Head of caudate nucleus (tissue), 42 donors: ENCODE measurements at places on chromosomes 1 and 21.

DNA sequence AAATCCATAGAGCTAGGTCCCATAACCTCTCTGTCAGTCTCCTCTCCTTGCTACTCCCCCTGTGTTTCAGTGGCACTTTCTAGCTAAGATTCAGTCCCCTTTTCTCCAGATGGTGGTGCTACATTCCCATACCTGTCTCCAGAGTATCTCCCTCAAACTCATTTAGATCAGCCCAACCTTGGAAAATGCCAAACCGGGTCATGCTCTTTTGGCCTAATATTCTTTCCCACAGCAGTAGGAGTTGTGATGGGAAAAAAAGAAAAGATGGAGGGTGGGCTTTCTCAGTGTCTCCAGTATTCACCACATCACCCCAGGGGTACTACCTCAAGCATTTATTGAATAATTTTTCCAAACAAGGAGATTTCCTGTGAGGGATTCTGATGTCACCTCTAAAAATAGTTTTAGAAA lies 3.2 kb upstream of the RXFP4 start:
- no peak for DNase-seq

DNA sequence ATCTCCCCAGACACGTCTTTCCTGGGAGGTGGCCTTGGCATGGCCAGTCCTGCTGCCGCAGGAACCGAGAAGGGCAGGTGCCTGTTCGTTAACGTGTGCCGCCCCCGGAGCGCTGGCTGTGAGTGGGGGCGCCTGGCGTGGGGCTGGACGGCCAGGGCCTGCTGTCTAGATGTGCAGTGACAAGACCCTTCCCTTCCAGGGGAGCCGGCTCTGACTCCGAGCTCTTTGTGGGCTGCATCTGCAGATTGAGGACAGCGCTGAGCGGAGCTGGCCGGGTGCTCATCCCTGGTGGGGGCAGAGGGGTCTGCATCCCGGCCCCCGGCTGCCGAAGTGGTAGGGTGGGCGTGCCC lies 13.0 kb downstream of the COL18A1 start:
- no peak for DNase-seq

DNA sequence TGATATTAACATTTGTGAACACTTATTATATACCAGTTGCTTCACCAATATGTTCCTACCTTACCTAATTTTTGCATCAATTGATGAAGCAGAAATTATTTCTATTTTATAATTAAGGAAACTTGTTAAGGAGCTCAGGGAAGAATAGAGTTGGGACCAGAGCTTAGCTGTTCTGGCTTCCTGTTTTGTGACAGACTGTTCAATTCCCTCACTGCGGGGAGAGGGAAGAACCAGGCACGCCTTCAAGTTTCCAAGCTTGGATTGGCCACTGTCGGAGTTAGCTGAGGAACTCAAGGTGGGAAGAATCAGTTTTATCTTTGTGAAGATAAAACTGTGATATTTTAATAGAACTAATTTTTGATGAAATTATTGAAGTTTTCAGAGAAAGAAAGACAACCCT lies 142.3 kb upstream of the LMO4 start:
- DNase-seq, result peak; percentile 45

DNA sequence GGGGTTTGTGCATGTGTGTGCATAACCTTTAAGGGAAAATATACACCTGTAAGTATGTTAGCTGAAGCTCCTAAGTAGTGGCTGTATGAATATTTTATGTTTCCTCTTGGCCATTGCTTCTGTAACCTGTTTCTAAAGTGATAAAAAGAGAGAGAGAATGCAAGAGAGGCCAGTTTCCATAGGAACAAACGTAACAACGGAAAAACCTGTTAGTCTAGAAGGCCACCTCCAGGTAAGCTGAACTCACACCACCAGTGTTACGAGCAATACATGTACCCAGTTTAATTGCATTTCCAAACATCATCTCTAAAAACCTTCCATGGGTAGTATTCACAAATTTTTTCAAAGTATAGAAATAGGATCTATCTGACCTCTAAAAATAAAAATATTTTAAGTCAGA lies 63.1 kb downstream of the PLPPR4 start:
- DNase-seq, result no peak

DNA sequence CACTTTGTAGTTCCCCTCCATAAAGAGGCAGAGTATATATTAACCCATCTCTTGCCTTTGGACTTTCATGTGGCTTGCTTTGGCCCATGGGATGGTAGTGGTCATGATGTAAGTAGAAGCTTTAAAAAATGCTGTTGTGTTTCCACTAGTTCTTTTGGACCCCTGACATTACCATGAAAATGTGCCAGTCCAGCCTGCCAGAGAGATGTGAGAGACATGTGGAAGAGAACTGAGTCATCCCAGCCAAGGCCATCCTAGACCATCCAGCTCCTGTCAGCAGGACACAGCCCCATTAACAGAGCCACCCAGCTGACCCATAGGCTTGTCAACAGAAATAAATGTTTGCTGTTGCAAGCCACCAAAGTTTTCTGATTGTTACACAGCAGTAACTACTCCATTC lies 3.9 kb upstream of the CD101 start:
- DNase-seq, result no peak

DNA sequence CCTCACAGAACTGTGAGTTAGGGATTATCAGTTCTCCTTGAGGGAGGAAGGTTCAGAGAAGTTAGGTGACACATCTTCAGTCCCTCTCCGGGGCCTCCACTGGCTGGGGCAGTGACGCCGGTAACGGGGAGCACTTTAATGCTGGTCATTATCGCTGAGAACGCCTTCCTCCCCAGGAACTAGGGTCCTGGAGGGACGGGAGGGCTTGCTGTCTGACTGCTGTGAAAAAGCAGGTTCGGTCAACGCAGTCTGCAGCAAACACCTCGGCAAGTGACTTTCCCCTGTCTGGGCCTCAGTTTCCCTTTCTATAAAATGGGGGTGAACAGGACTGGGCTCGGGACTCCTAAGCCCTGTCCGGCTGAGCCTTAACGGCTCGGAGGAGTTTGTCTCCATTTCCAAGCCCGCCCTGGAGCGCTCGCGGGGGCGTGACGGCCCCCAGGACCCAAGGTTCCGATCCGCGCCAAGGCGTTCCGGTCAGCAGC lies 341 bp upstream of the TMEM61 start:
- no peak for DNase-seq

GRCh38 chr1:19926296-19927129 lies 3.1 kb upstream of the PLA2G2E start:
- DNase-seq, result no peak

DNA sequence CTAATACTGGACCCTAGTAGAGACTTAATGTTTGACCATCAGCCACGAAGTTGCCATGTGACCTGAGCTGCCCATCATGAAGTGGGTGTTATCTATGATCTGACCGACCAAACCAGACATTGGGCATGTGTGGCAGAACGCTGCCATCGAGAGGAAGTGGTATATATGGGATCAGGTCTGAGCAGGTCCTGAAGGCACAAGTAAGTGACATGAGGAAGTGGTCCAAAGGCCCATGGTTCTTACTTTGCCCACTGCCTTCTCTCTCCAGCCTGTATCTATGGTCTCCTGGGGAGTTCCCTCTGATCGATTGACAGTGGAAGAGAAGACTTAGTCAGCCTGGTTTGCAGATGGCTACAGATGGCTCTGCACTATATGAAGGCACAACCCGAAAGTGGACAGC lies 7.9 kb downstream of the SPSB1 start:
- DNase-seq, result no peak
